ENCODE measurements at places on chromosomes 2 and 18.

DNA sequence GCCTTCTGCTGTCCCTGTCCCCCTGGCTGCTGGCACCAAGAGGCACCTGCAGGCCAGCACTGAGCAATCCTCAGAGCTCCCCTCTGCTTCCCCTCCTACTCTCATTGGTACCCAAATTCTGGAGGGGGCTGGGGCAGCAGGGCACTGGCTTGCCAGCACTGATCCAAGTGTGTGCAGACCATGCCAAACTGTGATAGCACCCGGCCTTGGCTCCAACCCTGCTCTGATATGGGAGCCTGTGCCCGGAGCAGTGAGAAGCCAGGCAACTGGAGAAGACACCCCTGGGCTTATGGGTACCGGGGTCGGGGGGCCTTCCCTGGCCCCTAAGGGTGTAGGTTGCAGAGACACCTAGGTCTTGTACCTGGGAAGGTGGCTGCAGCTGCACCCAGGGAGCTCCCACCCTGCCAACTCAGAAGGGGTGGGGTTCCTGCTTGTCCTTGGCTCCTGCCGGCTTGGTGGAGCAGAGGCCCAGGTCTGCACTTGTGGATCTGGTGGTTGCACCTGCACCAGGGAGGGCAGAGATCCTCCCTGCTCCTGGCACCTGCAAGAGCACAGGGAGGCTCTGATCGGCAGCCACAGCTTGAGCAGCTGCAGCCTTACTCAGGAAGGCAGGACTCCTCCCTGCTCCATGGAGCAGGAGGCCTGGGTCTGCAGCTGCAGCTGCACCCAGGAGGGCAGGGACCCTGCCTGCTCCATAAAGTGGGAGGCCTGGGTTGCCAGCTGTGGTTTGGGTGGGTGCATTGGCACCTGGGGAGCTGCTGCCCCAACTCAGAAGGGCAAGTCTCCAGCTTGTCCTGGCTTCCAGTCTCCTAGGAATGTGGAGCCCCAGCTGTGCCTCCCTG, 96.3 kb downstream of the BCL2L11 start:
- no peak for DNase-seq

GRCh38 chr2:144431998-144432397, 87.9 kb downstream of the ZEB2 start:
- no peak for DNase-seq

DNA sequence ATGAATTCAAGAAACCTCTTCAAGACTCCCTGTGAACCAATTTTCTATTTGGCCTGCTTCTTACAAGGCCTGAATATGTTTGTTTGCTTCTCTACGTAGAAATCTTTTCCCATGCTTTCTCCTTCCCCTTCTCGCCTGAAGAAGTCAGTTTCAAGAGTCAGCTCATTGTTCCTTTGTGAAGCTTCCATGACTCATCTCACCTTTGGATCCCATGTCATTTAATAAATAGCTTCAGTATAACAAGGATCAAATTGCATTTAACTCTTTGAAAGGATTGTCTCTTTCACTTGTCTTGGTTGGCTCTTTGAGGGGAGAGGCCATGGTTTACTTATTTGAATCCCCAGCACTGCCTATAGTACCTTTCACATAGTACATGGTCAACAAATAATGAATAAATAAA, 28.4 kb downstream of the CPS1 start:
- no peak for DNase-seq

GRCh38 chr2:115161081-115161770, 718.8 kb downstream of the DPP10 start:
- no peak for DNase-seq

DNA sequence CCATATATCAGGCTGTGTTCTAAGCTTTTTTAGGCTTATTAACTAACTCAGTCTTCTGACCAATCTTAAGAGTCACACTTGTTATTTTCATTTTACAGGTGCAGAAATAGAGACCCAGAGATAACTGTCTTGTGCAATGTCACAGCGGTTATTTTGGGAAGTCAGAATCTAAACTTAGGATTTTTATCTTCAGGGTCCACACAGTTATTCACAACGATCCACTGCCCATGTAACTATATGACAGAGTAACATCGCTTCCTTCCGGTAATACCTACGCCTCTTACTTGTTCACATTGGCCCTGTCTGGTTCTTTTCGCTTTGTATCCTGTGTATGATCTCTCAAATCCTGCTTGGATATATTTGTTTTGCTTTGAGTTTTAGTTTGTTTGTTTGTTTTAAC, 631.7 kb downstream of the LRP1B start:
- DNase-seq, result no peak

DNA sequence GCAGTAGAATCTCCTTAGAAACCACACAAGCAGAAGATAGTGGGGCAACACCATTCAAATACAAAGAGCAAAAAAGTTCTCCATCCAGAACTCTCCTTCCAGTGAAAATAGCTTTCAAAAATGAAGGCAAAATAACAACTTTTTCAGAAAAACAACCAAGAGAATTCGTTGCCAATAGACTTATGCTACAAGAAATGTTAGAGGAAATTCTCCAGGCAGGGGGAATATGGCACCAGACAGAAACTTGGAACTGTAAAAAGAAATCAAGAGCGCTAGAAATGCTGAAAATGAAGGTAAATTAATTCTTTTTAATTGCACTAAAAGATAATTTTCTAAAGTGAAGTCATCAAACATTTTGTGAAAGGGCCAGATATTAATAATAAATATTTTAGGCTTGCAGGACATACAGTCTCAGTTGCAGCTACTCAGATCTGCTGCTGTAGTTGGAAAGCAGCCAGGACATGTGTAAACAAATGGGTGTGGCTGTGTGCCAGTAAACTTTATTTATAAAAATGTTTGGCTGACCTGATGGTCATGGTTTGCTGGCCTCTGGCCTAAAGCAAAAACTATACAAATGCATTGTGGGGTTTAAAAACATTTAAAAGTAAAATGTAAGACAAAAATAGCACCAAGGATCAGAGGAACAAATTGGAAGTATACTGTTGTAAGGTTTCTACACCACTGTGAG, 73.7 kb upstream of the TGFA start:
- DNase-seq, result no peak

DNA sequence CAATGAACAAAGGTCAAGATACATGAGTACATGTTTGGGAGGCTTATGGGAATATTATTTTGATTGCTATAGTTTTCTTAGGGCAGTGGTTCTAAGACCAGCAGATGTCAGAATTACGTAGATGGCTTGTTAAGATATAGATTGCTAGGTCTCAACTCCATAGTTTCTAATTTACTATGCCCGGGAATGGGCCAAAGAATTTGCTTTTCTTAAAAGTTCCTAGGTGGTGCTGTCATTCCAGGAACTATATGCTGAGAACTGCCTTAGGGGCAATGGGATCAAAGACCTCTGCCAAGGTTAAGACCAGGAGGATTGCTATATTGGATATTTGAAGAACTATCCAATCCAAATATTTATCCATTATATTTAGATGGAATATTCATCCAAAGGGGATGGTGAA, 141.8 kb downstream of the FSIP2 start:
- DNase-seq, result no peak

Measured in RCC 7860 (cell line).